ENCODE measurements at places on chromosomes 5 and 9. TPM values are rescaled to one million over a fixed set of nuclear protein-coding genes. Genes with fewer than 3 reads are reported as not detected.

The AK3 gene
- 46.1 TPM for polyA plus RNA-seq

The NUTM2G gene
- polyA plus RNA-seq: not detected

The PAEP gene
- not detected for polyA plus RNA-seq

The TPPP gene
- polyA plus RNA-seq: 0.07 TPM

The SAPCD2 gene
- 5.1 TPM for polyA plus RNA-seq

The ZMYND19 gene
- 13.8 TPM for polyA plus RNA-seq

The OR1Q1 gene
- 1.1 TPM for polyA plus RNA-seq

The GPRIN1 gene
- 1.9 TPM for polyA plus RNA-seq

The TLE1 gene
- polyA plus RNA-seq: 8.8 TPM

GRCh38 chr5:119264186-119264585 lies 91.6 kb upstream of the TNFAIP8 start:
- DNase-seq: no peak

DNA sequence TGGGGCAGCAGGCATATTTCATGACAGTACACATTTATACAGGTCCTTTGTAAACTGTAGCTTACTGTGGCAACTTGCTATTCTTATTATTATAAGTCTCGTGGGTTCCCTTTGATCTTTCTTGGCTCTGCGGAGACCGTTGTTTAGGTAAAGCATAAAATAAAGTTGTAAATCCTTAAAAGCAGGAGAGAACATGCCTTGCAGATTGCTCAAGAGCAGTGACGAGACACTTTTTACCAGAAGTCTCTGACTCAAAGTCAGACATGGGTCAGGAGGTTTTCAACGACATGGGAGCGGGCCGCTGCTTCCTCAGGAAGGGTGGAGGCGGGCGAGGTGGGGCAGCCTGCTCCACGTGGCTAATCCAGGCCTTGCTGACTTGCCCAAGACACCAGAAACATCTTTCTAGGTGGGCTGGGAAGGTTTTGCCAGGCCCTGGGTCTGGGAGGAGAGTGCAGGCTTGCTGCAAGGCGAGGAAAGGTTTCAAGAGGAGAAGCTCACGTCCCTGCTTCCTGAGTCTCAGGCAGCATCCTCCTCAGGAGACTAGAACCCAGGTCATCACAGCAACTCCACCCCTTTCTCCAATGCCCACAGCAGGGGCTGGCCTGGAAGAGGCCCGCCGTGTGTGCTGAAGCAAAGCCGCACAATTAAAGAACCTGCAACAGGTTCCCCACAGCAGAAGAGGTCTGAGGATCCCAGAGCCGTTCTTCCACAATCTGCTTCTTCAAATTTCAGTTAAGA lies 6.5 kb downstream of the TBC1D2 start:
- peak; percentile 94 for DNase-seq

DNA sequence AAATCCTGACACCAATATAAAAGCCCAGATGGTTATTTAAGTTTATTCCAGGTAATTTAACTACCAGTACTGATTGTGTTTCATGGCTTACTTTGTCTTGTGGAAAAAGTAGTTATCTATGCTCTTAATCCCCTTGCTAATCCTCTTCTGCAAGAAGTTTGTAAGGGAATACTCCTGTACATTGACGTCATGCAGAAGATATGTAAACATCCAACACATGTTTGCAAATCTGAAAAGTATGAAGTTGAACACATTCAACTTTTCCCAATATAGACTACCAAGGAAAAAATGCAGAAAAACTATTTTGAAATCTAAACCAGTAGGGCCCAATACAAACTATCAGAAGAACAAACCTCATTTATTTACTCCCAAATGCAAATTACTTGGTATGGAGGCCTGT lies 56.3 kb upstream of the ELL2 start:
- peak; percentile 74 for DNase-seq

DNA sequence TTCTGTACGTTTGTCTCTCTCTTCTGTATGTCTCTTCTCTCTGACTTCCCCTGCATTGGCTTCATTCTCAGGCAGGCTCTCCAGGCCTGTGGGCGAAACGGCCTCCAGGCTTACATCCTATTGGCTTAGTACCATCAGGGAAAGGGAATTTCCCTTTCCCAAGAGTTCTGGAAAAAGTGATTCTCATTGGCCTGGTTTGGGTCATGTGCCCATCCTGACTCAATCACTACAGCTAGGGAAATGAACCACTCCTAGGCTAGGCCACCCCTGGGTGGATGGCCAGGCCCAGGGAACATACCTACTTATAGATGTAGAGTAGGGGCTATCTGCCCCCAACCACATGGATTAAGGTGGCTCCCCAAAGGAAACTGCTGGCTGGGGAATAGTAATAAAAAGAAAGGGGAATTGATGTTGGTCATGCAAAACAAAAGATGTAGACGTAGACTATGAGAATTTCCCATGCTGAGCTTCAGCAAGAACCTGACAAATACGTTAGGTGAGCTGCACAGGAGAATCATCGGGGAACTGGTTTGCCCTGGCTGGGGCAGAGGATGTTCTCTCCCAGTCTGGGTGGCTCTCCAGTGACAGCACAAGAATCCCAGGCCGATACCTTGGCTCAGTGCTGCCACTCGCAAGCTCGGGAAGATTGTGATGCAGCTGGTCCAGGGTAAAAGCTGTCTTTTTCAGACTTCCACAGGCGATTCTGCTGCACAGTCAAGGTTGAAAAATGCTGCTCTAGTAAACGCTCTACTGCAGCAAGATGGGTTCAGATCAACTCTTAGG lies 3.7 kb upstream of the EGR1 start:
- DNase-seq: no peak

DNA sequence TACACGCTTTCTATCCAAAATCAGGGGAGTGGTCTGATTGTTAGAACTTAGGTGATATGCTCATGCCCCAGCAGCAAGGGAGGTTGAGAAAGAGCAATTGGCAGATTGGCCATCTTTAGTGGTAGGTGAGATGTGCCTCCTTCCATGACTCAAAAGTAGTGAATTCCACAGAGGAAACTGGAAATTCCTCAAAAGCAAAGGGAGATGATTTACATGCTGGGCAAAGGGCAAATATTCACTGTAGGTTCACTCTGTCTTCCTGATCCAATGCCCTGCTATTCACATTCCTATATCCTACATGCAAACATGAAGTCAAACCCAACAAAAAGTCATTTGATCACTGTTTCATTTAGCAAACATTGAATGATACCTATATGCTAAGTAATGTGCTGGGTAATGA lies 130.1 kb upstream of the ZNF608 start:
- DNase-seq: no peak

DNA sequence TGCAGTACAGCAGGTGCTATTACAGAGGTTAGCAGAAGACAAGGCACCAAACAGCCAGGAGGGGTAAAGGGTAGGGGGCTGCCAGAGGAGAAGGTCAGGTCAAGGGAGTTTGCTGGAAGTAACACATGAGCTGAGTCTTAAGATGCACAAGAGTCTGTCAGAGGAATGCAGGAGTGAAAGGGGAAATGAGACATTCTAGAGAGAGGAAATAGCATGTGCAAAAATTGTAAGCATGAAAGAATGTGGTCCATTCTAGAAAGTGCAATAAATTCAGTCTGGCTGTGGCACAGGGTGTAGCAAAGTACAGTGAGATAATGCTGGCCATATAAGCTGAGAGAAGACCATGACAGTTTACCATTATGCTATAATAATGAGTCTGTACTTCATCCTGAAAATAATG lies 6.6 kb downstream of the GOLGA1 start:
- DNase-seq: peak; percentile 35

- no peak for DNase-seq
Observed at GRCh38 chr9:22332202-22332601, 114.4 kb upstream of the DMRTA1 start.

- no peak for DNase-seq
Observed at GRCh38 chr5:117486261-117486660, 911.6 kb upstream of the SEMA6A start.

GRCh38 chr9:18447131-18447530 lies 26.8 kb upstream of the ADAMTSL1 start:
- no peak for DNase-seq

DNA sequence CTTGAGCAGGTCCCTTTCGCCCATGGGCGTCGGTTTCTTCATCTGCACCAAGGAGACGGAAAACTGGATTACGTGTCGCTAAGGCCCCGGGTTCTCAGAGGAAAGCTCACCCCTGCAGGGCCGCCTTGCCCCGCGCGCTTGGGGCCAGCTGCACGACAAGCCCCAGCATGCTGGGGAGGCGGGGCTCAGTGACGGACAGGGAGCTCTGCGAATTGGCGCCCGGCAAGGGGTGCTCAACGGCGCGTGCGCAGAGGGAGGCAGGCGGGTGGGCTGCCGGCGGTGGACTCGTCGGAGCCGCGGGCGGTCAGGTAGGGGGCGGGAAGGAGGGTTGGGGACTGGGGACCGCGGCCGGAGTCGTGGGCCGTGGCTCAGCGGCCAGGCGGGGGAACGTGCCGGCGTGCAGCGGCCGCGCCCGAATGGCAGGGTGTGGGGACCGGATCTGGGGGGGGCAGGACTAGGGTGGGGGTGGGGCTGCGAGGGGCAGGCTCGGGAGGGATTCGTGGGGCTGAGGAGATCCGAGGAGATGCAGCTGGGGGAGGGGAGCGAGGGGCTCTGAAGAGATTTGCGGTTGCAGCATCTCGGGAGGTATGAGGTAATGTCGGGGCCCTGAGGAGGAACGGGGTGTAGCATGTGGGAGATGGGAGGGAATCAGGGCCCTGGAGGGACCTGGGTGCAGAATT lies at the start of gene TRIM32:
Gene TRIM32 (plus strand): TSS at position 232 of the 680 bp plus-strand sequence. CDS start 10,438 bp downstream, outside the sequence.
- DNase-seq: peak; percentile 31

DNA sequence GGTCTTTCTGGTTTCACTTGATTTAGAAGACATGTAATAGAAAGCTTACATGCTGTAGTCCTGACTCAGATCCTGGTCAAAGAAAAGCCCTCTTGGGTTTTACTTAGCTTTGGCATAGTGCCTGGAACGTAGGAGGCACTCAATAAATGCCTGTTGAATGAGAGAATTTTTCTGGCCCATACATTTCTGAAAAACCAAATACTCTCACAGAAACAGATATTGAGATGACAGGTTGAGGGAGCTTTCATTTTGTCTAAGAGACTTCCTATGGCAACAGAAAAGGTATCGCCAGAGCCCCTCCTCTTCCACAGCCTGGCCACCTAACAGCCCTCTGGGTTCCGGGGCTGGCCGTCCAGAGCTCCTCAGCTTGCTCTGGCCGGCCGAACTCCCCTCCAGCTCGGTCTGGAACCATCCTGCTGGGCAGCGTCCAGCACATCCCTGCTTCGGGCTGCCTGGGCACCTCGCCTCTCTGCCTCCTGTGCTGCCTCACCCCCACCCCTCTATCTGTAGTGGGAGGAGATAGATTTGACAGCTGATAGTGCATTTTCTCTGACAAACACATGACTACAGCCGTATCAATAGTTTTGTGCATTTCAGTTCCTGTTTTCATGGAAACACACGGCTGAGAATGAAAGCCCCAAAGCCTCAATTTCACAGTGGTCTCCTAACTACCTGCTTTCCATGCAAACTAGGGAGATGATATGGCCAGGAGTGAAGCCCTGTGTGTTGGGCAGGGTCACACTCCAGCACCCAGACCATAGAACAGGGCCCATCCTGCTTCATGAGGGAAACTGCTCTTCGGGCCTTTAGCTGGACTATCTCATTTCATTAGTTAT lies 1.1 kb downstream of the IL4 start:
- DNase-seq: peak; percentile 91

DNA sequence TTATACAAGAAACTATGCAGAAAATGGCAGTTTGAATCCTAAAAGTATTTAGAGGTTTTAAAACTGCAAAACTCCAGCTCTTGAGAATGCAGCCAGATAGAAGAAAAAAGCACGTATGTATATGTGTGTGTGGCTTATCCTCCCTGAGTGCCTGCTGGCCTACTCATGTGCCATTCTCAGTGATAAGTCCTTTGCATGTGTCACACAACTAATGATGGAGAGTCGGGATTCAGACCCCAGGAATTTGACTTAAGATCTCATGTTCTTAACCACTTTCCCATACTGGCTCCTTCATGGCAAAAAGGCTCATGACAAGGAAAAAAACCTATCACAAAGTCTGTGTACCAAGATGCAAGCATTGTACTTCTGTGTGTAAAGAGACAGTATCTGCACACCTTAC lies 26.6 kb downstream of the SMARCA2 start:
- DNase-seq: no peak

DNA sequence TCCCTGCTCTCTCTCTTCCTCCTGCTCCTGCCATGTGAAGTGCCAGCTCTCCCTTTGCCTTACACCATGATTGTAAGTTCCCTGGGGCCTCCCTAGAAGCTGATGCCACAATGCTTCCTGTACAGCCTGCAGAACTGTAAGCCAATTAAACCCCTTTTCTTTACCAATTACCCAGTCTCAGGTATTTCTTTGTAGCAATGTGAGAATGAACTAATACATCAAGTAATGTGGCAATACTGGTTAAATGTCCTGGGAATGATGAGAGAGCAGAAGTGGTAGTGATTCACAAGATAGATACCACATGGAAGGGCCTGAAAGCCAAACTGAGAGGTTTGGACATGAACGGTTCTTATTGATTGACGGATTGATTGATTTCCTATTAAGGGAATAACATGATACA lies 62.6 kb upstream of the IL12B start:
- DNase-seq: no peak

- no peak for DNase-seq
Observed at GRCh38 chr9:76001459-76001858, 111.0 kb downstream of the PCSK5 start.

DNA sequence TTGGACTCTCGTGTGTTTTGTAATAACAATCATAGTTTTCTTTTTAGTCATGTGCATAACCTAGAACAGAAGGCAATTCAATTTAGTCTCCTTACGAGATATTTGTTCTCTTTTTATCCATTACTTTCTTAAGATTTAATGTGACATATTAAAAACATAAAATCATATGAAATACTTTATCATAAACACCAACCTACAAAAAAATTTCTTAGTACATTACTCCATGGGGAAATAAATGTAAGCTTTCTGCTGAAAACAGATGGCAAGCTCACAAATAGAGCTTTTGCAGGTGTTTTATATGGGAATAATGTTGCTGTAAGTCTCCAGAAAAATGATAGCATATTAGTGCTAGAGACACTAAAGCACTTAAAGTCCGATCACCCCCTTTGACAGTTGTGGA lies 1035.2 kb upstream of the ARRDC3 start:
- DNase-seq: no peak

DNA sequence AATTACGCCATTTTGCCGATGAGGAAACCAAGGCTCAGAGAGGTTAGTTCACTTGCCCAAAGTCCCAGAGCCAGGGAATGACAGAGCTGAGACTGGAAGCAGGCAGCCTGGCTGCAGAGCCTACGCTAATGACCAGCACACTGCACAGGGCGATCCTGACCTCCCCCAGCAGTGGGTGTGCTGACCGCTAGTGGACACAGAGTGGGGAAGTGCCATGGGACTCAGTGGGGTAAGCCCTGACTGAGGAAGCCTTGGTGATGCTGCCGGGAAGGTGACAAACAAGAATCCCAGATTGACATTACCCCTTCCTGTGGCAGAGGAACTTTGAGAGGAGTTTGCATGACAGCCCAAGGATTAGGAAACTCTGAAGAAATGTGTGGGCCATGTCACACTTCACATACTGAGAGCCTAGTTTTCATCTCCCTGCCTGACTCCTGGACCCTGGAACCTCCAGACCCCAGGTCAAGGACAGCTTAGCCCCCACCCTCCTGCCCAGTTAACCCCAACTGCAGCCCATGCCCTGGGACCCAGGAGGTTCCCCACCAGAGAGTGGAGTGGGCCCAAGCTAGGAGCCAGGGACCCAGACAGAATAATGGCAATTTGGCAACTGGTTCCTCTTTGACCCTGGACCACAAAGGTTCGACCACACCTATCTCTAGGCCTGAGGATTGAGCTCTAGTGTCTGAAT lies 19.7 kb upstream of the CSF1R start:
- DNase-seq: no peak

GRCh38 chr9:129836311-129837007 lies 1.2 kb downstream of the USP20 start:
- no peak for DNase-seq
